ENCODE measurements at places on chromosomes 7 and 10. TPM values are rescaled to one million over a fixed set of nuclear protein-coding genes. Genes with fewer than 3 reads are reported as not detected.

GRCh38 chr7:29609162-29610037 is 45.8 kb downstream of the PRR15 start:
- no peak for DNase-seq

GRCh38 chr10:93267521-93267920 is 193.8 kb downstream of the CYP26A1 start:
- no peak for DNase-seq

DNA sequence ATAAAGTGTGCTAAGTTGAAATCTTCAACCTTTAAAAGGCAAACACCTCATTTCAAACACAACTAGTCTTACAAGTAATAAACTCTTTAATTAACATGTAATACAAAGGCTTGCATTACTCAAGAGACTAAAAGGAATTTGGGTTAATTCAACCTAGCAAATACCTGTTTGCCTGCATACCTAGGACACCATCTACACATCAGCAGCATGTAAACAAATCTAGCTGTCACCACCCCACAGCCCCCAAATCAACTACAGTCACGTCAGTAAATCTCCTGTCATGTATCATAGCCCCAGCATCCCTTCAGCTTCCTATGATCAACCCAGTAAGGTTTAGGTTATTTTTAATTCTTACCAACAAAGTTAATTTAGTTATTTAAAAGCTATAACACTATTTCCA is 33.5 kb downstream of the ZNF800 start:
- no peak for DNase-seq

- no peak for DNase-seq
Observed at GRCh38 chr7:38594949-38595348, 36.2 kb downstream of the AMPH start.

- peak; percentile 63 for DNase-seq
Observed at GRCh38 chr7:1964913-1965578, 267.7 kb downstream of the MAD1L1 start.

The CTTNBP2 gene
- 3.3 TPM for total RNA-seq

The CABCOCO1 gene
- 2.3 TPM for total RNA-seq

The CFAP58 gene
- 1.0 TPM for total RNA-seq

The HHEX gene
- 5.8 TPM for total RNA-seq

Measured in upper lobe of left lung (tissue), 6 donors.